ENCODE measurements at places on chromosomes 6 and 20. TPM values are rescaled to one million over a fixed set of nuclear protein-coding genes. Genes with fewer than 3 reads are reported as not detected.

GRCh38 chr6:74199215-74199915 lies 503.4 kb downstream of the CD109 start:
- DNase-seq: no peak

GRCh38 chr6:35400111-35400510 lies 52.0 kb upstream of the FANCE start:
- no peak for DNase-seq

GRCh38 chr6:7547315-7547714 lies 5.8 kb downstream of the DSP start:
- no peak for DNase-seq

GRCh38 chr20:17304774-17305173 lies 77.9 kb downstream of the PCSK2 start:
- DNase-seq: no peak

Gene FAM209B
- 2.3 TPM for total RNA-seq

Gene MYLK2
- total RNA-seq: not detected

DNA sequence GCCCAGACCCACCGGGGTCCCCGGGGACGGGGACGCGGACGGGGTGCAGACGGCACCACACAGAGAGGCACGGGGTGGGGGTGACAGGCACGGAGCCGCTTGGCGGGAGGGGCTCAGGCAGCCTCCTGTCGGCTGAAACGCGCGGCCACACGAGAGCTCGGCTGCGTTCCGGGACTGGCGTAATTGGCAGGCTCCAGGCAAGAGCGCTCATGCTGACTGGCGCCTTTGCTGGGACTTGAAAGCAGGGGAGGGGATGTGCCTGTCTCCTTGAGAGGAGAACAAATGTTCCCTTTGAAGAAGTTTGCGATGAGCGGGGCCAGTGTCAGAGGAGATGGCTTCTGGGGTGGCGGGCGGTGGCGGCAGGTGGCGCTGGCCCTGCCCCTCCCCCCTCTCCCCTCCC lies 25.8 kb downstream of the BHLHE23 start:
- DNase-seq: peak; percentile 57

Measured in T-cell (primary cell).